ENCODE measurements at places on chromosomes 12 and 14.

DNA sequence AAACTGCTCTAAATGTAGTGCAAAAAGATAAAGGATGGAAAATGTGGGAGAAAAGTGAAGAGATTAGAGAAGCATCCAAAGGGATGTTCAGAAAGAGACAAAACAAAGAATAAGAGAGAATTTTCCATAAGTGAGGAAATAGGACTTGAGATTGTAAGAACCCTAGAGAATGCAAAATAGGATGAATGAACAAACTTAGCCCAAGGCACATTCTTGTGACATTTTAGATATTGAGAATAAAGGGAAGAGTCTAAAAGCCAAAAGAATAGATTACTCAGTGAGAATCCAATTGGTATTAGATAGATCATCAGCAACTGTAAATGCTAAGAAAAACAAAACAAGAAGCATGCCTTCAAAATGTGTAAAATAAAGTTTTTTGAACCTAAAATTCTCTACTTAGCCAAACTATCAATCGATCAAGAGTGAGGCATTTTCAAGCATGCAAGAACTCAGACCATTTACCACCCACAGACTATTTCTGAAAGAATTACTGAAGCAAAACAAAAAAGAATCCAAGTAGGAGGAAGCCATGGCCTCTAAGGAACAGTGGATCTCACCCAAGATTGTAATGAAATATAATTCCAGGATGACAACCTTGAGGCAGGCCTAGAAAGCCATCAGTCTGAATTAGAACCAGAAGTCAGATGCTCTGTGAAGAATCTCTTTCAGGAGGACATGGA, 33.5 kb downstream of the DYRK2 start:
- no peak for DNase-seq

DNA sequence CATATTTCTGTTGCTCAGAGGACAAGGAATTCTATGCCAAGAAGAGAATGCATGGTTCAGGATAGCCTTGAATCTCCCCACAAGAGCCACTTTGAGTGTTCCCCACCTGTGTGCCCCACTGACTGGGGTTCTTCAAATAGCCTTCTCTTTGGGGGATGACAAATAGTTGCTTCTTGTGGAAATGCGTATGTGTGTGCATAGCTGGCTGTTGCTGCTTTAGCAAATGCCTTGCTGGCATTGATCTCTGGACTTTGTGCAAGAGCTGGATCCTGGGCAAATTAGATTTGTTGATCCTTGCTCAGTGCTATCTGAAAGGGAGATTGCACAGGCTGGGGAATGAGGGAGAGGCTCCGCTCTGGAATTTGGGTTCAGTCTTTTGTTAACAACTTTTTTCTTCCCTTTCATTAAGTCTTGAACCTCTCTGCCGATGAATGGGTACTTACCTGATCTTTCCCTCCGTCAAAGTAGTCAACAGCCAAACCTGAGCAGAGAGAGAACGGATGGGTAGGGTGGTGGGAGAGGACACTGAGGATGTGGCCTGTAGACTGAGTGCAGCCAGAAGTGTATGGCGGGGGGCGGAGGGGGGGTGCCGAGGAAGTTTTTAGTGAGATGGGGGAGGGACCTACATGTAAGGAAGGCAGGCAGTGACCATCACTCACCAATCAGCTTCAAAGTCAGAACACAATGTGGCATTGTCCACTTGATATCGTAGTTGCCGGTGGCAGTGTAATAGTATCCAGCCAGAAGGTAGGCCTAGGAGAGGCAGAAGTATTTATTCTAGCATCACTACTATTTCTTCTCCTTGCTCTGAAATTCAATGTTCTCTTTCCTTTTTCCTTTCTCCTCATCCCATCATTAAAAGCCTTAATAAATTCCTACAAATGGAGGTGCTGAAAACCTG, 10.7 kb downstream of the EMG1 start:
- no peak for DNase-seq

DNA sequence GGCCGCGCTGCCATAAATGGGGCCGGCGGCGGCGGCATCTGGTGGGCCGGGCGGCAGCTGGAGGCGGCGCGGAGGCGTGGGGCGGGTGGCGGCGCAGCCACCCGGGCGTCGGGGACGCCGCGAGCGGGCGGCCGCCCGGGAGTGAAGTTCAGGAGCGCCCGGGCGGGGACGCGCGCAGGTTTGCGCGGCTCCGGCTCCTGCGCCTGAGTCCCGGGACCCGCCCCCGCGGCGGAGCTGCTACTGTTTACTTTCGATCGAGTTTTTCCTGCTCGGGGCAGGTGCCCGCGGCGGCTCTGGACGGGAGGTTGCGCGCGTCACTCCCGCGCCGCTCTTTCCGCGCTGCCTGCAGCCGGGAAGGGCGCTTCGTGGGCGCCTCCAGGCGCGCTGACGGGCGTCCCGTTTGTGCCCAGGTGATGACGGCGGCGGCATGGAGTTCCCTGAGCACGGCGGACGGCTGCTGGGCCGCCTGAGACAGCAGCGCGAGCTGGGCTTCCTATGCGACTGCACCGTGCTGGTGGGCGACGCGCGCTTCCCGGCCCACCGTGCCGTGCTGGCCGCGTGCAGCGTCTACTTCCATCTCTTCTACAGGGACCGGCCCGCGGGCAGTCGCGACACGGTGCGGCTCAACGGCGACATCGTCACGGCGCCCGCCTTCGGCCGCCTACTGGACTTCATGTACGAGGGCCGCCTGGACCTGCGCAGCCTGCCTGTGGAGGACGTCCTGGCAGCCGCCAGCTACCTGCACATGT, at the start of gene ZBTB42:
Gene ZBTB42 (plus strand): TSS at position 331 of the 749 bp plus-strand sequence. CDS start 97 bp downstream, at position 428.
- no peak for DNase-seq

DNA sequence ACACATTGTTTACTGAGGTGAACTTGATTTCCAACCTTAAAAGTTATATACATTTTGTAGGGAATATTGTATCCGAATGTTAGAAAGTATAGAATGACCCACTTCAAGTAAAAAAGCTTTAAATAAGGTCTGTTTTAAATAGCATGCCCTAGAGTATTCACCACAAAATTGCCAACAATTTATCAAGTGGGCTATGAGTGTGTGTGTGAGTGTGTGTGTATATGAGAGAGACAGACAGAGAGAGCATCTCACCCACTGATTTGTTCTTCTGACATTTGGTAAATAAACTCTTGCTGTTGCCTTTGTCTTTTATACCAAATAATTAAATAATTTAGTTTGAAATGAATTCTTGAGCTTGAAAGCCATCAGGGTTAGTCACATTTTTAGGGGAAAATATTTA, 29.8 kb upstream of the RAP1B start:
- no peak for DNase-seq

- no peak for DNase-seq
These were observed 61.3 kb upstream of the ACTN1 start for GRCh38 chr14:69040353-69040752.

DNA sequence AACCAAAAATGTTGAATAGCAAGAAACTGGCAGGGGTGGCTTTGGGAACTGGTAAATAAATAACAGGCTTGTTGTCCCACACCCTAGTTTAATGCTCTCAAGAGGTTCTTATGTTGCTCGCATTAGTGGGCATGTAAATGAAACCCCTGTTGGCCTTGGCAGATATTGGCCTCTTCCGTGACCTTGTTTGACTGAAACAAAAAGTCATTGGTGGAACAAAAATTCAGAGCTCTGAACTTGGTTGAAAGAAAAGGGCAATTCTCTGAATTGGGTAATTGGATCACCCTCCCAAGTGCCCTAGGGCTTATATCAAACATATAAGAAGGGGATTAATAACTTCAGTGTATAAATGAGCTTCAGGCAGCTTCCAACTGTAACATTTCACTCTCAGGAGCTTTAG, 426.2 kb downstream of the ZFP36L1 start:
- no peak for DNase-seq
